ENCODE measurements at places on chromosomes 5 and 9. TPM values are rescaled to one million over a fixed set of nuclear protein-coding genes. Genes with fewer than 3 reads are reported as not detected.

The ZFP2 gene
- 6.2 TPM for polyA plus RNA-seq

The RNF130 gene
- polyA plus RNA-seq, result 77.0 TPM

The LCN15 gene
- polyA plus RNA-seq, result 0.14 TPM

The DNAJA1 gene
- polyA plus RNA-seq, result 258 TPM

The EGFLAM gene
- polyA plus RNA-seq, result 7.2 TPM

The IL17B gene
- polyA plus RNA-seq, result 2.2 TPM

The TRPM6 gene
- polyA plus RNA-seq, result 1.1 TPM

The ADGRV1 gene
- 11.7 TPM for polyA plus RNA-seq

The SPINK1 gene
- 21.7 TPM for polyA plus RNA-seq

The SMIM33 gene
- polyA plus RNA-seq, result 0.03 TPM

The SPAAR gene
- 1.3 TPM for polyA plus RNA-seq

The OLFM1 gene
- polyA plus RNA-seq, result 3.7 TPM

The SLC1A3 gene
- 3.4 TPM for polyA plus RNA-seq

The TRAF1 gene
- 7.8 TPM for polyA plus RNA-seq

The RABEPK gene
- polyA plus RNA-seq, result 23.0 TPM

The APBA1 gene
- polyA plus RNA-seq, result 13.6 TPM

The DRD1 gene
- polyA plus RNA-seq, result 0.03 TPM

The PLCXD3 gene
- polyA plus RNA-seq, result 0.43 TPM

The OBP2B gene
- 0.28 TPM for polyA plus RNA-seq

The DMRT2 gene
- 2.0 TPM for polyA plus RNA-seq
